ENCODE measurements at places on chromosomes 11 and 22. TPM values are rescaled to one million over a fixed set of nuclear protein-coding genes. Genes with fewer than 3 reads are reported as not detected.
A peak's percentile ranks its signal among the peaks of the same experiment; 100 is the strongest.

GRCh38 chr11:117481885-117482284, 154.2 kb downstream of the CEP164 start:
- DNase-seq, result no peak

DNA sequence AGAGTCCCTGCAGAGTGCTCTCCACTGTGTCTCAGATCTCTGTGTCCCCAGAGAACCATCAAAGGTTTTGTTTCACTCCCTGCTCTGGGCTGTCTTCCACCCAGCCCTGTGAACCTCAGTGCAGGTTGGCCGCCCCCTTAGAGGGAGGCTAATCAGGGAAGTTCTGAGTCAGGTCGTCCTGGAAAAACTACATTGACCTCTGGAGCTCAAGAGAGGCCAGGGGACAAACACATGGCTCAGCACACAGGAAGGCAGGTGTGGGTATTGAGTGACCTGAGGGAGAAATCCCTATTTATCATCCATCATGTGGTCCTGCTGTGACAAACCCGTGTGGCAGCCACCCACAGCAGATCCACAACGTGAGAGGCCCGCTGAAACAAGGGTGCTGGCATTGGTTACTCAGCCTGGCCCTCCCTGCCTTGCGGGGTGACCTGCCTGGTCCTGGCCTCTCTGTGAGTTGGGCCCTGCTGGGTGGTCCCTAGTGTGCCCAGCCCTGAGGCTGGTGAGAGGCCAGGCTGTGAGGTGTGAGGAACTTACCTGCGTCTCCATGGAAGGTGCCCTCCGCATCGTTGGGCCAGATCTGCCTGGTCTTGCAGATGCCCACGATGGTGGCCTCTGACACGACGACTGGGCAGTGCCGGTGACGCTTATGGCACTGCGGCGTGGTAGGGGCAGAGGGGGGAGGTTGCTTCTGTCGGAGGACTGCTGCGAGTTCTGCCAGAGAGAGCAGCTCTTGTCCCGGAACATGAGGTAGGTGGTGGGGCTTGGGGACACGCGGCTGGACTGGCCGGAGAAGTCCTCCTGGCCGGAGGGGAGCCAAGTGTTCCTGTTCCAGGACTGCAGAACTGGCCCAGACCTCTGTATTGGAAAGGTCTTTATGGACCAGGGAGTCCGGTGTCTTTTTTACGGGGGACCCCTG, 669 bp upstream of the BCR start:
- no peak for DNase-seq

DNA sequence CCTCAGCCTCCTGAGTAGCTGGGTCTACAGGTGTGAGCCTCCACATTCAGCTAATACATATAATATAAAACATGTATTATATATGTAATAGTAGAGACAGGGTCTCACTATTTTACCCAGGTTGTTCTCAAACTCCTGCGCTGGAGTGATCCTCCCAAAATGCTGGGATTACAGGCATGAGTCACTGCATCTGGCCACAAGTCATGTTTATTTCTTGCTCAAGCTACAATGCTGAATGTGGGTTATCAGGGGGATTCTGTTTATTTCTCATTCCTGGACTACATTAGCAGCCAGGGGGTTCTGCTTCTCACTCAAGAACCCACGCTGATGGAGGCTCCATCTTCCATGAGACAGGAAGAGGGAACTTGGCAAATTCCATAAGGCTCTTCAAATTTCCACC, 24.8 kb downstream of the FOLR3 start:
- no peak for DNase-seq

DNA sequence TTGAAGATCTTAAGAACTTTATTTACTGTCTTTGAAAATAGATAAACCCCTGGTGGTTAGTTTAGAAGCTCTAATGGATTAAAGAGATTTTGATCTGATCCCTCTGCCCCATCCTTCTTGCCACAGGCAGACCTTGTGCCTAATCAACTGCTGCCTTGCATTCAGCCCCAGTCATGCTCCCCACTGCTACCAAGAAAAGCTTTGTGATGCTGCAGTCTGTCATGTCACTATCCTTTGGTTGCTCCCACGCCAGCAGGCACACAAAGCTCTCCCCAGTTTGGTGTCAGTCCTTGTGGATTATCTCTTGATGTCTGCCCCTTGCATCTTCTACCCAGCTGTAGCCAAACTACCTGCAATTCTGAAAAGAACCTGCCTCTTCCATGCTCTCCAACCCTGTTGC, 112.2 kb downstream of the MTNR1B start:
- DNase-seq, result no peak

GRCh38 chr11:39145346-39145745, 2314.1 kb downstream of the LRRC4C start:
- DNase-seq, result no peak

GRCh38 chr11:36248436-36248835, 40.8 kb downstream of the COMMD9 start:
- no peak for DNase-seq

DNA sequence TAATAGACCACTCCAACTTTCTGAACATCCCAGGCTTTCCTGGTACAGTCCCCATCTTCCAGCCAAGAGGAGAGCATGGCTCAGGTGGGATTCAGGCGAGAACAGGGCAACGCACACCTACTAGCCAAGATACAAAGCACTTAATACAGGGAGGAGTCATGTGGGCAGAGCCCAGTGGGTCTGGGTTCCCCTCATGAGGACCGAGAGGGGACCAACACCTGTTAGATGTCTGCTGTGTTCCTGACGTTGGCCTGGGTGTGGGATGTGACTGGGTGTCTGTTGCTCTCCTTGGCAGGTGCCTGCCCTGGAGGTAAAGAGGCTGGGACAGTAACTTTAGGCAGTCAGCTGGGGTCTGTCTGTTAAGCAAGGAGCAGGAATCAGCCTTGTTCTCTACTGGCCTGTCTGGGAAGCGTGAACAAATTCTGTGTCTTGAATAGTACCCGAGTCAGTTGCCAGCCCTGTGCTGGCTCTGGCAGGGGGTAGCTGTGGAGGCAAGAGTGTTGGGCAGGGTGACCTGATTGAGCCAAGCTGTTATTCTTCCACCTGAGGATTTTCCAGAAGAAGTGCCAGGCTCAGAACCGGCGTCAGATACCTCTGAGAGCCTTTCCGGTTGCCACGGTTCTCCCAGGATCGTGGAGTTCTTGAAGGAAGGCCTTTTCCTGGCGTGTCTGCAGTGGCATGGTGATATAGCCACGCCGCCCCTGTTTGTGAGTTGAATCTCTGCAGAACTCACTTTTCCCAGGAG, 56.3 kb downstream of the BCR start:
- no peak for DNase-seq

DNA sequence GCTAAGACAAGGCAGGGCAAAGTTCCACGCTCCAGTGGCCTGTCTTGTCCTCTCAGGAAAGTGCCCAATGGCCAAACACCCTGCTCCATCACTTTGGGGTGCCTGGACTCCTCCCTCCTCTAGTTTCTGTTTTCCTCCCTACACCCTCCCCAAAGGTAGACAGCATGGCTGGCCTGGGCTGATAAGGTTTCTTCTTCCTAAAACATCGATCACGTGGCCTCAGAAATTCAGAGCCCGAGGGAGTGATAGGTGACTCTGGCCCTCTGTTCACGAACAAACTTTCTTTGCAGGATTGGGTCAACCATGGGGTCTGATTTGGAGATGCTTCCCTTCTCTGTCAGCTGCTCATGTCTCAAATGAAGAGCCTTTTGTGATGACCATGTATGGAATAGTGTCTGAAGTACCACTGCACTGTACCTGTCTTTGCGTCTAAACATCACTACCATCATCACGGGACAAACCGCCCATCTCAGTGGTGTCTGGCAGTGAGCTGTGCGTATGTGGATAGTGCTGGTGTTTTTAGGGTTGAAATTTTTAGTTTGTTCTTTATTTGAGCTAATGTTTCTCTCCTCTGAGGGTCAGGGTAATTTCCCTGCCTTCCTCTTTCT, 6.1 kb downstream of the MICAL2 start:
- no peak for DNase-seq

DNA sequence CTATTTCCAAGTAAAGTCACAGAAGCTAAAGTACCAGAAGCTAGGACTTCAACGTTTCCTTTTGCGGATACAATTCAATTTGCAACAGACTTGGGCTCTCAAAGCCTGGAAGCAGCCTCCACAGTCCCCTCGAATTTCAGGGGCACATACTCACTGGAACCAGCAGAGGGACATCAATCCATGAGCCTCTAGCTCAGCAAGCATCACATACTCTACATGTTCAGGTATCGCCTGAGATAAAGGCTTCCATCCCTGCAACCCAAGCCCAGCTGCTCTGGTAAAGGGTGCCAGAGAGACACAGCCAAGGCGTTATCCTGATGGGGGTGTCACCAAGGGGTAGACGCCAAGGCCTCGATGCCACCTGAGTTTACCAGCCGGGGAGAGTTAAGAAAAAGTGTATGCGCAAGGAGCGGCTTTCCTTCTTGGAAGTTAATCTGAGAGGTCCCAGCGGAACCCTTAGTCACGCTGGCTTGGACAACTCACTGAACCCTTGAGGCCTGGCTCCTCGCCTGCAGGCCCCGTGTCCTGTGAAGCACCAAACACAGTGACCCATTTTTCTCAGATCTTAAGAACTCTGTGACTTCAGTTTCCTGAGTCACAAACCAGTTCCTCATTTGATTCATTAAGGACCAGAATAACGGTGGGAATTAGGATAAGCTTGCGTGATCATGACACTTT, 13.0 kb downstream of the LTO1 start:
- no peak for DNase-seq

GRCh38 chr11:47552056-47552565, 821 bp downstream of the CELF1 start:
- DNase-seq, result peak; percentile 40

- DNase-seq, result peak; percentile 30
Observed at GRCh38 chr11:111422494-111423249, 43.6 kb upstream of the POU2AF1 start.

GRCh38 chr11:76796511-76797198, 13.5 kb downstream of the TSKU start:
- DNase-seq, result no peak

DNA sequence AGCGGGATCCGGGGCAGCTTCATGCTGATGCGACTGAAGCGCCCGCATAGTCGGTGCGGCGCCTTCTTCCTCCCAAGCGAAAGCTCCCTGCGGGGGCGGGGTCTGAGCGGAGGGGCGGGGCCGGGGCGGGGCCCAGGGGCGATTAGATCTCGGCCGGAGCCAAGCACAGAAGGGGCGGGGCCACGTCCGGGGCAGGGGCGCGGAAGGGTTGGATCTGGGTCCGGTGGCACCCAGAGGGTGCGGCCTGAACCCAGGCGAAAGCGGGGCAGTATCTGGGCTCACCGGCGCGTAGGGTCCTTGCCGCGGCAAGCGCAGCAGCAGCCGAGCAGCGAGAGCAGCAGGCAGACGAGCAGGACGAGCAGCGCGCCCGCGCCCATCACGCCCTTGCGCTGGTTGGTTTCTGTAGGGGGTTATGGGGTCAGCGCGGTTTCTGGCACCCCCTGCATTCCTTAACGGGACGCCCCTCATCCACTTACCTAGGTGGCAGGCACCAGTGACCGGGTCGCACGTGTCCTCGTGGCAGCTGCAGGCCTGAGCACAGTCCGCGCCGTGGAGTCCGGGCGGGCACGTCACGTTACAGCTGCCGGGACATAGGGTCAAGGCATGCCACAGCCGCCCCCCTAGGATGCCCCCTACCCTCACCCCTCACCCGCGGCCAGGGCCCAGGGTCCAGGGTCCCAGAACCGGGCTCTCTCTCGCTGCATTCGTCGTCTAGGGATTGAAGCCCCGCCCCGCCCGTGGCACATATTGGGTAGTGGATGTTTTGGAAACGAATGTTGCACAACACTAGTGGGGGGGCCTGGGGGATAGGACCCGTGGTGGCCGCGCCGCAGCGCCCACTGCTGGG, 8.1 kb downstream of the SCARF2 start:
- no peak for DNase-seq

- DNase-seq, result peak; percentile 43
Observed at GRCh38 chr22:42646569-42647525, 2.3 kb downstream of the CYB5R3 start.

DNA sequence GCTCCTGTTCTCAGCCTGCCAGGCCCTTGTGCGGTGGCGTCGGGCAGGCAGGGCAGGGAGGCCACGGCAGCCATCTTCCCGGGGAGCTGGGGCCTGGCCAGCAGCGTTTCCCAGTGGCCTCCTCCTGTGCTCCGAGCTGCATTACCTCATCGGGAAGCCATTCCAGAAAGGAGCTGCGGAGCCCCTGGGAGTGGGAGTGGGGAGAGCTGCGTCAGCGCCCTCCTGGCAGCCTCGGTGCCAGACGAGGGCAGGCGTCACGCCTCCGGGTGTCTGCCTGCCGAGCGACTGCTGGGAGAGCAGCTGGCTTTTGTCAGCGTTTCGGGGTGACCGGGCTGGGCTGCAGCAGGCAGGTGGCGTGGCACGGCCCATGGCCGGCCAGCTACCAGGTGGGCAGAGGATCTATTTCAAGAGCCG, 30.9 kb upstream of the WNT7B start:
- peak; percentile 87 for DNase-seq

- DNase-seq, result no peak
Observed at GRCh38 chr11:1728301-1728700, 22.1 kb downstream of the IFITM10 start.

DNA sequence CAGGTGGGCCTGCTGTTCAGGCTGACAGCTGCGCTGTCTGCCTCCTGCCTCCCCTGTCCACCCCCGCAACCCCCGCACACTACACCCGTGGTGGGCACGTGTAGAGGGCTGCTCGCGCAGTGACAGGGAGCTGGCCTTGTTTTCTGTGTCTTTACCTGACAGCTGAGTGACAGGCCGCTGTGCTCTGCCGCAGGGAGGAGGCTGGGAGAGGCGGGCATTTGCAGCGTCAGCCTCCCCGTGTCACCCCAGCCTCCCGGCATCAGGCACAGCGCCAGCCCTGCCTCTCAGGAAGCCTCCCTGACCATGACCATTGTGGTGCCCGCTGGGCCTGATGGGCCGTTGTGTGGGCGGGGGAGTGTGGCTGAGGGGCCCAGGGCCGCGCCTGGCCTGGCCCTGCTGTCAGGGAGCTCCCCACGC, 32.0 kb upstream of the RELT start:
- DNase-seq, result no peak

The BATF2 gene
- not detected for total RNA-seq

The OR2AG2 gene
- total RNA-seq, result 4.3 TPM

The ANGPTL5 gene
- 1.9 TPM for total RNA-seq

The MS4A4A gene
- 11.6 TPM for total RNA-seq

The MRGPRX4 gene
- total RNA-seq, result 0.96 TPM

The MTFP1 gene
- 7.9 TPM for total RNA-seq

The FOLR3 gene
- total RNA-seq, result not detected

The OR5B21 gene
- total RNA-seq, result not detected

The OSBP2 gene
- 16.9 TPM for total RNA-seq

The BARX2 gene
- total RNA-seq, result 6.0 TPM

All from umbilical cord (tissue), 2 donors.